Stimulated activated CD8-positive, alpha-beta memory T cell treated with anti-CD3 and anti-CD28 coated beads, Interleukin-4, amount 100 ng/mL, for 24 hours (primary cell): ENCODE measurements at places on chromosomes 11 and 22.

- DNase-seq, result no peak
Measured at GRCh38 chr22:34592123-34592740, 473.7 kb upstream of the ISX start.

- DNase-seq, result no peak
Measured at GRCh38 chr11:70109006-70109405, 30.9 kb downstream of the ANO1 start.

DNA sequence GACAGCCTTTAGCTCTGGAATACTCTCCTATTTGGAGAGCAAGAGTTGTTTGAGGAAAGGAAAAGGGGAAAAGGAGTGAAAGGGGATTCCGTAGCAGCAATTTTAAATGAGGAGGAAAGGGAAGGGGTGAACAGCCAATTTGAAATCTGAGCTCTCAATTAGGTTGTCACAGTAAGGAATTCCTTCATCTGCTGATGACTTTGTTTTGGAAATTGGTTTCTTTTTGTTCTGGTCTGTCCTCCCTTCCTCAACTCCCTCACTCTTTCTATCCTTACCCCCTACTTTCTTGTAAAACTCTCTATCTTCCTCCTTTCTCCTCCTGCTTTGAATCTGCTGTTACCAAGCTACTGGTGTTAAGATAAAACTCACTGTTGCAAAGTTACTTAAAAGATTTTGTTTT lies 1155.6 kb downstream of the DLG2 start:
- no peak for DNase-seq

- DNase-seq, result no peak
Measured at GRCh38 chr11:48005831-48006270, 25.5 kb downstream of the PTPRJ start.

DNA sequence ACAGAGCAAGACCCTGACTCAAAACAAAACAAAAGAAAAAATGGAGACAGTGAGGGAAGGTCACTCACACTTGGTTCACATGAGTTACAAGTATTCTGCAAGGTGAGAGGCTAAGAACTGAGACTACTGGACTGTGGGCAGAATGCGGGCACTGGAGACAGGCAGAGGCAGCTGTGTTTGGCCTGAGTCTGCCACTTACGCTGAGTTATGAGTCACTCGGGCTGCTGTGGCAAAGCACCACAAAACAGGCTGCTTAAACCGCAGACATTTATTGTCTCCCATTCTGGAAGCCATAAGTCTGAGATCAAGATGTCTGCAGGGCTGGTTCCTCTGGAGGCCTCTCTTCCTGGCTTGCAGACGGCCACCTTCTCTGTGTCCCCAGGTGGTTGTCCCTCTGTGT lies 122.8 kb downstream of the SHANK2 start:
- DNase-seq, result no peak

DNA sequence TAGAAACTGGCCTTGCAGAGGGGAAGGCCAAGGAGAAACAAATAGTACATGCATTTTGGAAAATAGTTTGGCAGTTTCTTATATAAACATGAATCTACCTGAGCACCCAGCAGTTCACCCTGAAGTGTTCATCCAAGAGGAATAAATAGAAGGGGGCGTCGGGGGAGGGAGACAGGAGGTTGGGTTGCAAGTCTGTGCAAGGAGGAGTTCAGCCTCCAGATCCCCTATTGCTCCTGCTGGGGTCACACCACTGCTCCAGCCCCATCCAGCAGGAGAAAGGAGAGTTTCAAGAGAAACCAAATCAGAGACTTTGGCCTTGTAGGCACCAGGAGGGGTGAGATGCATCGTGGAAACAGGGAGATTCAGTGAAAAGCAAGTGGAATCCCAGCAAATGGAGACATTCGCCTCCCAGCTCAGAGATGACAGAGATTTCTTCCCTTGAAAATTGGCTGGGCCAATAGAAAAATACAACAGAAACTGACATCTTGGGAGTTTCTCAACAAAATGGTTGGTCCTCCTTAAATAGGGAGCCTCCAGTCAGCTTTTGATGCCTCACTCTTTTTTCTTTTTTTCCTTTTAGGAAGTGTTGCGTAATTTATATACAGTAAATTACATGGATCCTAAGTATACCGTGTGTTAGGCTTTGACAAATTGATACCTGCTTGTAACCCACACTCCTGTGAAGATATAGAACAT lies 34.1 kb downstream of the OTOG start:
- DNase-seq, result no peak

DNA sequence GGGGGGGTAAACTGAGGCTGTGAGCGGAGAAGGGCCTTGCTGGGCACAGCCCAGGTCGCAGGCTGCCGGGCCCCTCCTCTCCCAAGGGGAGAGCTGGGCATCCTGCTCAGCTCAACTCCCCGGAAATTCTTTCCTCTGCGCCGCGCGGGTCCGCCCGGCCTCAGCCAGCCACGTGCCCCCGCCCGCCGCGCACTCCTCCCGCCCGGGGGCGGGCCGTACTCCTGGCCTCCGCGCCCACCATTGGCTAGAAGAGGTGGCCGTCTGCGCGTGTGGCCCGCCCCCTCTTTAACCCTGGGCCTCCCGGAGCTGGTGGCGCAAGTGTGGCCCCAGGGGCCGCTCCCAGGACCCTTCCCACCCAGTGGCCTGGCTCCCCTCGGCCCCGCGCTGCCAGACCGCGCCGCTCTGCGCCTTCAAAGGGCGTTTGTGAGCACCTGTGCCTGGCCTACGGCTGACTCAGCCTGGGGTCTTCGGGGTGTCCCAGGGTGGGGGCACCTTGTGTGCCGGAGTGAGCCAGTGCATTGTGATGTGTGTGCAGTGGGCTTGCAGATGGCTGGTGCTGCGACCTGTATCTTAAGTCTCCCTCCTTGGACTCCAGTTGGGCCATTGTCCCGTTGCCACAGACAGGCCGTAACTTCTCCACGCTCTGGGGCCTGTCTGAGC lies 2.0 kb downstream of the MRGPRF start:
- DNase-seq, result peak; percentile 22

DNA sequence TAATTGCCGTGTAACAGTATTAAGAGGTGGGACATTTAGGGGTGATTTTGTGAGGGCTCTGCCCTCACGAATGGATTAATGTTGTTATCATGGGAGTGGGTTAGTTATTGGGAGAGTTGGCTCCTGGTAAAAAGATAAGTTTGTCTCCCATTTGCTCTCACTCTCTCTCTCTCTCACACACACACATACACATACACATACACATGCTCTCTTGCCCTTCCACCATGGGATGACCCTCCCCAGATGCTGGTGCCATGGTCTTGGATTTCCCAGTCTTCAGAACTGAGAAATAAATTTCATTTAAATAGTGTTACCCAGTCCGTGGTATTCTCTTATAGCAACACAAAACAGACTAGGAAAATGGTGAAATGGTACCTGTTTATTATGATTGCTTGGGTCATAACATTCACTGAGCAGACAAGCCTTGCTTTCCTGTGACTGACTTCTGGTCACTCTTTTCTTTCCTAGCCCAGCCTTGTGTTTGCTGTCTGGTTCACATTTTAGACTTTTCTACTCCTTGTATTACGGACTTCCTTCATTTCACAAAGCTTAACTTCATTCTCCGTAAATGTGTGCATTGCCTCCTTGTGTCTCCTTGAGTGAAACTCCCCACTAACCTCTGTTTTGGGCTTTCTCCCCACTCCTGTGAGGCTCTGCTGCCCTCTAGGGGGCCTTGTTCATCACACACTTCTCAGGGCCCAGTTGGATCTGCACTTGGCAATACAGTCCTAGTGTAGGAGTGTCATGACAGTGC lies 206.5 kb upstream of the CTSC start:
- DNase-seq, result peak; percentile 56

GRCh38 chr22:29710922-29711593 lies 8.7 kb upstream of the CABP7 start:
- DNase-seq, result no peak

DNA sequence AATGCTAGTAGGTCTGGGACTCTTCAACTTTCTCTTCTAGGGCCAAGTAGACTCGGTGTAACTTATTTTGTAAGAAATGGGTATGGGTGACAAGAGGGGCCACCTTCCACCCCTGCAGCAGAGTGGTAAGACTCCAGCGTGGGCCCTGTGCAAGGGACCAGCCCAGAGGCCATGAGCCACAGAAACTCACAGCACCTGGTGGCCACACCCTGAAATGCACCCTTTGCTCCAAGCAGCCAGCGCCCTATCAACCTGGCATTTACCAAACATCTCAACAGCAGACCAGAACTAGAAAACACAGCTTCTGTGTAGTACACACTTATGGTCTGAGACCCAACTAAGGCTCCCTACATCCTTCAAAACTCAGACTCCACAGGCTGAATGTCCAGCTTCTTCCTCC lies 5.7 kb downstream of the CDCA5 start:
- DNase-seq, result peak; percentile 46

DNA sequence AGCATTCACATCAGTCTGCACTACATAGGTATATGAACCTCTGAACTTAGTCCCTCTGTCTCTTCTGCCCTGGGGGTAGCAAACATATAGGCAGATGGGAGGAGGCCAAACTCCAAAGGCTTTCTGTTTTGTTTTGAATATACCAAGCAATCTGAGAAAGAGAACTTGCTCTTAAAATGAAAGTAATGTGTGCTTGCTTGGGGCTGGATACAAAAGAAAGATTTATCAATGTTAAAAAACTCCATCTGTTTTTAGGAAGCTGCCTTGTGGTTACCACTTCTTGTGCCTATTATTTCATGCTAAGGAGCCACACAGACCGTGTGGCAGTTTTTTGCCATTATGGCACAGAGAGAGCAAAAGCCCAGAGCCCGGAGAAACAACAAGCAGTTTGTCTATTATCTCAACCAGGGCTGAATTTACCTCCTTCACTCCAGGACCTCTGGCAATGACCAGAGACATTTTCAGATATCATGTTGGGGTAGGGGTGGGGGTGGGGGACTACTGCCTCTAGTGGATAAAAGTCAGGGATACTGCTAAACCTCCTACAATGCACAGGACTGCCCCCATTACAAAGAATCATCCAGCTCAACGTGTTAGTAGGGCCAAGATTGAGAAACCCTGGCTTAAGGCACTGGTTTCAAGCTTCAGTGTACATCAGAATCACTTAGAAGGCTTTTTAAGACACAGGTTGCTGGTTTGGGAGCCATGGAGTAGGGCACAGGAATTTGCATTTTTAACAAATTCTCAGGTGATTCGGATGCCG lies 124.2 kb downstream of the APIP start:
- no peak for DNase-seq

GRCh38 chr11:46298699-46299433 lies 21.4 kb downstream of the CREB3L1 start:
- no peak for DNase-seq

DNA sequence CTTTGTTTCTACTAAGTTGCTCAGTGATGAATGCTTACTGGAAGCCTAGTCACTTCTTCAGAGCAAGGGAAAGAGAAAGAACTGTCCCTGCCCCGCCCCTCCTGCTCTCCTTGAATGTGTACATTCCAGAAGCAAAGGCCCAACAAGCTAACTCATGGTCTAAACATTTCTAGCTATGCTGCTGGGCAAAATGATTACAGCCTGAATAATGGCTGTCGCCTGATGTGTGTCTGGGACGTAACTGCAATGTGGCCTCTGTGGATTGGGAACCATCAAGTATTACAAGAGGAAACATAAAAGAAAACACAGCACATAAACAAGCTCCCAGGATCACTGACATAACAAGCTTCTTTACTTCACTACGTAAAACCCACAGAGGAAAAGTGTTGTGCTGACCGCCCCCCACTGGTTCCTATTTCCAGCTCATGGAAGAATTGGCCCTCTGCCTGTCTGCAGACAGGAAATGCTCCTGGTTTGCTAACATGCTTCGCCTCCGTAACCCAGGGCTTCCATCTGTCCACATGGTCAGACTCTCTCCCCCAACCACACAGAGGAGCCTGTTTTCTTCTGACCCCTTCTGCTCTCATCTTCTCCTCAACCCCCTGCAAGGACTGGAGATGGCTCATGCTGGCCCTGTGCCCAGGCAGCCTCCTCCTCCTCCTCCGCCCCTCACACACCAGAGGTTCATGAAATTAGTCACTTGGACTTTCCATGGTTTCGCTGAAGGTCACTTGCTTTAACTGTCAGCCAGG lies 187.2 kb downstream of the MAML2 start:
- DNase-seq, result peak; percentile 59

GRCh38 chr11:129795089-129795488 lies 20.6 kb upstream of the TMEM45B start:
- no peak for DNase-seq

- DNase-seq, result no peak
Measured at GRCh38 chr22:37630839-37631435, 8.5 kb upstream of the SH3BP1 start.

DNA sequence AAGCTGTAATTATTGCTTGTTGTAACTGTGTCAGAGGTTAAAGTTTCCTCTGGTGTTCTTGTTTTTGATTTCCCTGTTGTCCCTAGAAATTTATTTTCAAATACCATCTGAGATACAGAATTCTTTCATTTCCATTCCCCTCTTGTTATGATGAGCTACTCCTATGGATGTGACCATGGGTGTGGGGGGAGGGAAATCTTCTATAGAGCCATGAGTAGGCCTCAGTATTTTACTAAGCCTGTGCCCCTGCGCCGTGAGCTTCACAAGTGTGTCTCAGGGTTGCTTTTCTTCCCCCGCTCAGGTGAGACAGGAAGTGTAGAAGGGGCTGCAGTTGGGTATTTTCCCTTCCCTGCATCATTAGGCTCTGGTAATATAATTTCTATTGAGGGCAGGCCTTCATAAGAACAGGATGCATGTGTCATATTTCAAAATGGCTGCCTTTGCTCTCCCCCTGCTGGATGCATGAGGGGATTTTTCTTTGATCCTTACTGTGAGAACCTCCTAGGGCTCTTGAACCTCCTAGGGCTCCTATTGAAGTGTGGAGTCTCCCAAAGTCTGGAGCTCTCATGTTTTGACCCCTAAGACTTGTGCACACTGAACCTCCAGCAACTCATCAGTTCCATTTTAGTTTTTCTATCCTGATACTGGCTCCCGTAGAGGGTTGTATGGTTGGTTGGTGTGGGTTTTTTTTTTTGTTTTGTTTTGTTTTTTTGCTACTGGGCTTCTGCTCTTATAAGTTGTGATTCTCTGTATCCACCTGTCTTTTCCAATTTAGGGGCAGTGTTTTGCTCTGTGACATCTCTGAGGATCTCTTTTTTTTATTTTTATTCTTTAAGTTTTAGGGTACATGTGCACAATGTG lies 658.2 kb downstream of the NTM start:
- DNase-seq, result no peak

- DNase-seq, result no peak
Measured at GRCh38 chr11:70458736-70459135, 60.4 kb downstream of the CTTN start.

DNA sequence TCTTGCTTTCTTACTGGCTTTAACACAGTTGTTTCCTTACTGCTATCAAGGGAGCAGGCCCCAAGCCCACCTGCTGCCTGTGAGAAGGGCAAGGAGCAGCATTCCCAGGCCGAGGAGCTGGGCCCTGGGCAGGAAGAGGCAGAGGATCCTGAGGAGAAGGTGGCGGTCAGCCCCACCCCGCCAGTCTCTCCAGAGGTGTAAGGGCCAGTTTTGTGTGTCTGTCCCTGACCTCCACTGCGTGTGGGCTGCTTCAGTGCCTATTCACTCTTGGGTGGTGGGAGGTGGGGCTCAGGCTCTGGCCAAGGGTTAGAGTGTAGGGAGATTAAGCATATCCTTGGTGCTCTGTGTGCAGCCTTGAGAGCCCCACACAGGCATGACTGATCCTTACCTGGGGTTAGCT lies 55.1 kb downstream of the CEP164 start:
- DNase-seq, result no peak
